NCI-H1436 treated with DMSO at 0.1 percent for 48 hours (cell line): ENCODE measurements at places on chromosomes 11 and 22.

GRCh38 chr22:32846780-32847491, 45.4 kb downstream of the TIMP3 start:
- DNase-seq = no peak

GRCh38 chr11:20623252-20623651, 23.8 kb downstream of the SLC6A5 start:
- no peak for DNase-seq

DNA sequence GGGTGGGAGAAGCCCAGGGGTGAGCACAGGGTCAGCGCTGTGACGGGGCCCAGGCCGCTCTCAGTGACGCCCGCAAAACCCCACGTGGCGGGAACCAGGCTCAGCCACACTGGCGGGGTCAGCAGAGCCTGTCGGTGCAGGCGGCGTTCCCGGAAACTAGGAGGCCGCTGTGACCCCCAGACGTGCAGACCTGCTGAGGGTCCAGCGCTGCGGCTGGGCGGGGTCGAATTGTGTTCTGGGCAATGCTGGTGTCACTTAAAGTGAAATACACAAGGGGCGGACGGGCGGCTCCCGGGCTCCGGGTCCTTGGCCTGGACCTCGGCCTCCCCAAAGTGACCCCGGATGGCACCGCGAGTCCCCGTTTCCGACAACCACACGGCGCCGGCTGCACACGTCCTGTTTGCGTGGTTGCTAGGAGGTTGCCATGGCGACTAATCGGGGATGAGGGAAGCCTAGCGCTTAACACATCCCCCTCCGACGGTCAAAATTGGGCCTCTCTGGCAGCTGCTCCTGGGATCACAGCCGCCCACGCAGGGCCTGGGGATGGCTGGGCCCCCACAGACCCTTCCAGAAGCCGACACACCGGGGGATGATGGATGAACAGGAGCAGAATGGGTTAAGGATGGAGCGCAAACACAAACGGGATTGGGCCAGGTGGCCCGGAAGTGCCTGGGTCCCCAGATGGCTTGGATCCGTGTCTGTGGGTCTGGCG, 81.7 kb upstream of the PRR5 start:
- no peak for DNase-seq

DNA sequence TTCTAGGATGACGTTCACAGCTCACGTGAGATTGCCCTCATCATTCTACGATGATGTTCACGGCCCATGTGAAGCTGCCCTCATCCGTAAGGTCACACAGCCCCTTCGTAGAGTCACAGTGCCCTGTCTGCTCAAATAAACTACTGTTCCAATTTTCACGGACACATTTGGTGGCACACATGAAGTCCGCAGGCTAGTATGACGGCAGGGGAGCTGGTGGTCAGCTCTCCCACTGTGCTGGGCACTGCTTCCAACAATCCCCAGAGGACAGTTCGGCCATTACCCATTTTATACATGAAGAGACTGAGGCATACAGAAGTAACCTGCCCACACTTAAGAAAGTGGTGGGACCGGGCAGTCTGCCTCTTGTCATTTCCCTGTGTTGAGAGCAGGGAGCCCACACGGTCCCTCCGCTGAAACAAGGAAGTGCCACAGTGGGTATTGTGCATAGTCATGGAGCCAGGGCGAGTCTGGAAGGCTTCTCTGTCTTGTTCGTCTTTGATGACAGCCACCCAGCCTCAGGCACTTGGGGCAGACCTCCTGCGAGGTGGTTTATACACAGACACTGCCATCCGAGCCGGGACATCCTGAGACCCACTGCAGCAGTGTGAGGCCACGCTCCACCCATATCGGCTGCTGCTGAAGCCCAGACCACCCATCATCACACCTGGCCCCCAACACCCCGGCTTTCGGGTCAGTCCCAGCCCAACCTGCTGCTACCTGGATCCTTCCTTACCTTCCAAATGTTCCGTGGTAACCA, 114.3 kb downstream of the PHF21B start:
- no peak for DNase-seq

- no peak for DNase-seq
Observed at GRCh38 chr11:125448136-125448535, 47.9 kb downstream of the FEZ1 start.

GRCh38 chr11:10400856-10401255, 54.2 kb upstream of the AMPD3 start:
- no peak for DNase-seq

- no peak for DNase-seq
Observed at GRCh38 chr11:67099831-67100324, 19.2 kb upstream of the KDM2A start.

GRCh38 chr11:36343436-36343835, 47.3 kb downstream of the PRR5L start:
- DNase-seq = no peak

DNA sequence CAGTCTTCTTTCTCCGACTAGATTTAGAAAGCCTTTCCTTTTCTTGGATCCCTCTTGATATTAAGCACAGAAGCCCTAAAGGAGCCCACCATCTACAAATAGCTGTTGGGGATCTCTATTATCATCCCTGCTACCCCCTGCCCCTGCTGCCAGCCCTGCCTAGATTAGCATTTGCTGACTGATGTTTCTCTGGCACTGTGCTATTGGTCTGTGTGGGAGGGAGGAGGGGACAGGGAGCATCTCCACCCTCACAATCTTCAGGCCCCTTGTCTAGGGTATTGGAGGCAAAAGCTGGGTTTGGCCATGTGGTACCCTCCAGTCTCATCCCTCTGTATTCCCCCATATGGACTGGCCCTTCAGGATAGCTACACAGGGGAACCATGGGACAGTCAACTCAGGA, 6.2 kb downstream of the USH1C start:
- no peak for DNase-seq

- no peak for DNase-seq
Observed at GRCh38 chr11:39327302-39327701, 2132.2 kb downstream of the LRRC4C start.

DNA sequence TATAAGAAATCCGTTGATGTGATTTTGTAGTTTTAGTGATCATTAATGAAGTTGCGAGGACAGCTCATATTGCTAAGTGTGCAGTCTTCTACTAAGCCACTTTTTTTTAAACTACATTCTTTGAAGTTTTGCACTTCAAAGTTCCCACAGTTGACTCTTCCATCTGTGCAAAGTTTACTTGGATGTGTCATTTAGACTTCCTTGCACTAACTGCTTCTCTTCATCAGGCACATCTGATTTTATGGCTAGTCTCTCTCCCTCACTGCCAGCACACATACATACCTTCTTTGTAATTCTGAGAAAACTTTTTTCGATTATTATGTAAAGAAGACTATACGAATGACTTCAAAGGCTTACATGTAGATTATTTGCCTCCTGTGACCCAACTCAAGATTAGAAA, 250.0 kb downstream of the DYNC2H1 start:
- no peak for DNase-seq

- no peak for DNase-seq
Observed at GRCh38 chr11:121790430-121790829, 325.6 kb downstream of the BLID start.
